ENCODE measurements at places on chromosomes 3 and 15.

- no peak for DNase-seq
Measured at GRCh38 chr3:30933478-30934207, 39.2 kb upstream of the GADL1 start.

DNA sequence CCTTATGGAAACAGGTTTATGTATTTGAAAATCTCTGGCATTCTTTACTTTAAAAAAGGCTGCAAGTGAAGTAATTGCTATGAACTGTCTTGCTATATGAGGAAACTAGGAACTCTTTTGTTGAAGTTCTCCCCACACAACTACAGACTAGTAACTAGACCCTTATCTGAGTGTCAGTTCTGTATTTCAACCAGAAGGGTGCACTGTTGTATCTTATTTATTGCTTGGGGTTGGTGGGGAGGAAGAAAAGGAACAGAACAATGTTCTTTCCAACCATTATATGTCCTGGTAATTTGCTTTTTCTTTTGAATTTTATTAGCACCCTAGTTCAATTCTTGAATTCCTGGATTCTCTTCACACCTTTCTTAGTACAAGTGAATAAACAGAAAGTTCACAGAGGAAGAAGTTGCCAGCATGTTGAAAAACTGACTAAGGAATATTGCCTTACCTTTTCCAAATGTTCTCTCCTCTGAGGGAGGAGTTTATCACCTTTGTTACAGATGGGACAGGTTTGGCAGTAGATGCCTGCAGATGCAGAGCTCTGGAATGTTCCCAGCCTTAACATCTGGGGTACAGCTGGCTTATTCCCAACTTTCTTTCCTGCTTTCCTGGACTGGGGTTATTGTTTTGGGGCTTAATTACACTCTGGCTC, 162.4 kb upstream of the CFAP20DC start:
- DNase-seq, result peak; percentile 9

- no peak for DNase-seq
Measured at GRCh38 chr15:92584105-92584504, 71.5 kb downstream of the FAM174B start.

DNA sequence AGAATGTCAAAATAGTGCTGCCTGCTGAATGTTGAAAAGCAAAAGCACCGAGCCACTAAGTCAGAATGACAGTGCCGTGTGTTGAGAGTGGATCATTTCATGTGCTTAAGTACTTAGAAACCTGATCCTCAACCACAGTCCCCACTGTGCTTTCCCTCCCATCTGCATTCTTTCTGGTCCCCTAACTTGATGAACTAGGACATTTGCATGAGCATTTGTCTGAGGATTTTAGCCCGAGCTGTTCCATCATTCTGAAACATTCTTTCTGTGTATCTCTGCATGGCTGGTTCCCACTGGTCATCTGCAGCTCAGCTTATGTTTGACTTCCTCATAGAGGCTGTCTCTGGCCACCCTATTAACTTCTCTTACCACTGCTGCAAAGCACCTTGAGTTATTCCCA, 42.0 kb downstream of the SST start:
- no peak for DNase-seq

GRCh38 chr15:25850154-25851111, 12.7 kb downstream of the ATP10A start:
- DNase-seq, result peak; percentile 76

- DNase-seq, result no peak
Measured at GRCh38 chr3:157464321-157464720, 27.7 kb downstream of the PTX3 start.
